AG08395 (cell line): ENCODE measurements at places on chromosomes 1 and 21.
A peak's percentile ranks its signal among the peaks of the same experiment; 100 is the strongest.

GRCh38 chr1:100517515-100517914 is 20.4 kb upstream of the GPR88 start:
- DNase-seq: no peak

DNA sequence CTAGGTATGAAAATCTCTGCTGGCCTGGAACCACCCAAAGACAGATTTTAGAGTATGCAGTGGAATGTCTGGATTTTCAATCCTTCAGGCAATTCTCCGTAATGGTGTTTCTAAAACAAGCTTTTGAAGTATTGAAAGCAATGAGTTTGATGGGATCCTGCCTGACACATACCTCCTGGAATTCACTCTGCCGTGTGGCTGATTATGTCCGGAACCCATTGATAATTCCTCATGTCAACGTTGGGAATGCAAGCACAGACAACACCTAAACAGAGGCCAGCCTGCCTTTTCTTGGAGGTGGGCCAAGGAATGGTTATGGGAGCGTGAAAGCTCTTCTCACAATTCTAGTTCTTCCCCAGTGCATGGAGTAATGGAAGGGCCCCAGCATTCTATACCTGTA is 168.9 kb upstream of the HMCN1 start:
- DNase-seq: peak; percentile 41

DNA sequence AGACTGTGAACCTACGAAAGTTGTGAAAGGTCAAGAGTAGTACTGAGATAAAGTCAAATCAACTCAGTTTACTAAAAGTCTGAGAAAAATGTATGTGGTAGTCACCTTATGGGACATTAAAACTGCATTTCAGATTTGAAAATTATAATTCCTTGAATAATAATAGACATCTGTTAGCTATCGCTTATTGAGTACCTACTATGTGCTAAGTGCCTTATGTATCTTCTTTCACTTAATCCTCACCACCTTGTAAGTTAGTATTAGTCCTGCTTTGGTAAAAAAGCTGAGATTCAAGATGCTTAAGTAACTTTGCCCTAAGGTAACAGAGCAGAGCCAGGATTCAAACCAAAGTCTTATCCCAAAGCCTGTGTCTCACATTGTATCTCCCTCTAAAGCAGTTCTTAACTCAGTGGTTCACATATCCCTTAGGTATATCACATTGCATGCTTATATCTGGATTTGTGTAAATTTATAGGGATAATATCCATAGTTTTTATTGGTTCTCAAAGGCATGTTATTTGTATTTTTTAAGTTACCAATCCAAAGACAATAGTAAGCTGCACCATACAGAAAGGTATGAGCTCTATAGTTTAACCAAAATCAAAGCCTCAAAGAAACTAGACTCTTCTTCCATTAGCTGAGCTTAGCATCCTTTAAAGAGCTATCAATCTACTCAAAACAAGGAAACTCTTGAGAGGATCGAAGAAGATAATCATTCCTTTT is 865 bp downstream of the PIGC start:
- no peak for DNase-seq

DNA sequence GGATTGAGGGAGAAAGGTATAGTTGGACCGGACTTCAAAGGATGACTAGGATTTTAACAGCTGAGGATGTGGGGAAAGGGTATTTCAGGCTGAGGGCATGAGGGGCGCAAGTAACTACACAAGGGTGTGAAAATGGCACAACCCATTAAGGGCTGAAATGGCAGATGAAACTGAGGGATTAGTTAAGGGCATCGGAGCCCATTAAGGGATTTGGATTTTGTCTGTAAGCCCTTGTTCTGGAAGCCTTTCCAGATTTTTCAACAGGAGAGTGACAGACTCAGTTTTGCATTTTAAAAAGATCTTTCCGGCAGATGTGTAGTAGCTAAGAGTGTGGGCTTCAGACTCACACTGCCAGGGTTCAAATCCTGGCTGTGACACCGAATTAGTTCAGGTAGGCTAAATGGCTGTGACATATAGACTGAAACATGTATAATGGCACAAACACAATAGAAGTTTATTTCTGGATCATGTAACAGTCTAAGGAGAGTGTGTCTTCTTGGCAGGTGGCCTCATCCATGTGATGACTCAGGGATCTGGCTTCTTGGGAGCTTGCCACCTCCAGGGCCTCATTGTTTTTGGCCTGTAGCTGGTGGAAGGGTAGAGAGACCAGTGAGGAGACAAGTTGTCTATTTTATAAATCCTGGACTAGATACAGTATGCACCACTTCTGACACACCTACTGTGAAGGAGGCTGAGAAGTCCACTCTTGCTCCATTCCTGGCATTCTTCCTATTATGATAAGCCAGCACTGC is 49.6 kb downstream of the UBE2T start:
- DNase-seq: peak; percentile 96

DNA sequence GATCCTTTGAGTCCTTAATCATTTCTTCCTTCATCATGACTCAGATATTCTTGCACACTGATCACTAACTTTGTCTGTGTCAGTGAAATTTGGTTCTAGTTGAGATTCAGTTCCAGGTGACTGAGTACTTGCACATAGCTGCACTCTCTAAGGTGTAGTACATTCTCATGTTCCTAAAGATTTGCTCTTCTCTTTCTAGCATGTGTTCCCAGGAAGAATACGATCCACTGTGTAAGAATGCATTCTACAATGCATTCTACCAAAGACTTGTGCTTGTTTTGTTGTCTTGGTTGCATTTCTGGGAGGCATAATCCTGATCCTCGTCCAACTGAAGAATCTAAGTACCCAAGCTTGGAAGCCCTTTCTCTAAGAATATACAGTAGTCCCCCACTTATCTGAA is 104.3 kb upstream of the CDC42BPA start:
- no peak for DNase-seq

- peak; percentile 77 for DNase-seq
Measured at GRCh38 chr1:154306151-154306550, 14.7 kb upstream of the AQP10 start.

- DNase-seq: no peak
Measured at GRCh38 chr1:27049607-27050006, 37.0 kb upstream of the TENT5B start.

DNA sequence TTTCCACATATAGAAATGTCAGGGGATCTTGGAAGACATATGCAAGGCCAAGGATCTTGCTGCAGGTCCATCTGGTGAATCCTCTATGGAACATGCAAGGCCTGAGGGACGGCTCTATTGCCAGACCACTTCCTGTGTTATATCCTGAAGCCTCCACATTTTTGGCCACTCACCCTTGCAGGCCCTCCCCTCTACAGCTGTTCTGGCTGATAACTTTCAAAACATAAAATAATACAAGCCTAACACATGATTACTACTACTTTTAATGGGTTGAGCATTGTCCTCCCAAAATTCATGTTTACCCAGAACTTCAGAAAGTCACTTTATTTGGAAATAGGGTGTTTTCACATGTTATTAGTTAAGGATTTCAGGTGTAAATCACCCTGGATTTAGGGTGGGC is 18.5 kb upstream of the LYPLAL1 start:
- no peak for DNase-seq

DNA sequence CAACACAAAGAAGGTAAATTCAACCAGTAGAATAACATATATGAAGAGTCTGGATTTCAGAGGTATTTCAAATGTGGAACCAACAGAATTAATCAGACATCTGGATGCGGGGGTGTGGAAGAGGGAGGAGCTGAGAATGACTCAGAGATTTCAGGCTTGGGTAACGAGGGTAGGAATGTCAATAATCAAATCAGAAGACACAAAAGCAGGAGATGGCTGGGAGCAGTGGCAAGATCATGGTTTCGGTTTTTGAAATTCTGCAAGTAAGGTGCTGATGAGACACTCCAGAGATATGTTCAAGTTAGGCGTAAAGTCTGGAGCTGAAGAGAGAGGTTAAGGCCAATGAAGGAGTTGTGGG is 64.0 kb downstream of the PLPPR5 start:
- DNase-seq: peak; percentile 81
